ENCODE measurements at places on chromosomes 1 and 21.
A peak's percentile ranks its signal among the peaks of the same experiment; 100 is the strongest.

GRCh38 chr1:182446033-182446669 lies 3.8 kb upstream of the RGSL1 start:
- no peak for DNase-seq

DNA sequence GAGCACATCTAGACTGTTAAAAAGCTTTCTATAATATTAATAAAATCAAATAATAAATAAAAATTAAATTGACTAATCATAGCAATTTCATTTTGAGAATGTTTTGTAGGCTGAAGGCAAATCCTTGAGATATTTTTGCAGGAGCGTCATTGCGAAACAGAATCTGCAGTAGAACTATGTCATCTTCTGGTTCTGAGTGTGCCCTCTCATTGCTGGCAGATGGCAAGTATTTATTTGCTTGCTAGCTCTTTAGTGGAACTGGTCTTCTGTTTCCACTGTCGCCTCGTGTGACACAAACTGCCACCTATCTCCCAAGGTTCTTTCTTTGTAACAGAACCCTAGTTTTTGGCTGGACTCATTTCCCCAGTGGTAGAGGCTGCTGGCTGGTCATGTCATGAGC lies 19.0 kb upstream of the IRF2BP2 start:
- no peak for DNase-seq

GRCh38 chr21:28074676-28075075 lies 918.0 kb downstream of the LTN1 start:
- no peak for DNase-seq

DNA sequence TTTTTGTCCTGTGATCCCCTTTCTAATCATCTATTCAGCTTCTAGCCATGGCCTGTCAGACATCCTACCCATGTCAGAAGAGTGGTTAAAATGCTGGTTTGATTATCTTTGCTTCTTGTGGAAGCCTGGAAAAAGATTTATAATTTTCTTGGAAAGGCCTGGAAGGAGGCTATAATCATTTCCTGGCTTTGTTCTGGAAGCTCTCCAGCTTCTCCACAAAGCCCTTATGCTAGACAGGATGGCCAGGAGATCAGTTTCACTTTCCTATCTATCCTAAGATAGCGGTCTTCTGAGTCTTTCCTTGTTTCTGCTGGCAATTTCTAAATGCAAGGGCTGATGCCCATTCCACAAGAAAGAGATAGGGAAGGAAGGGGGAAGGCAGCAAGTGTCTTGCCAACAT lies 90.9 kb upstream of the SLC44A3 start:
- DNase-seq, result no peak

- no peak for DNase-seq
Measured at GRCh38 chr1:23756676-23757075, 13.4 kb downstream of the ELOA start.

GRCh38 chr1:48254254-48254653 lies 31.7 kb downstream of the SLC5A9 start:
- no peak for DNase-seq

DNA sequence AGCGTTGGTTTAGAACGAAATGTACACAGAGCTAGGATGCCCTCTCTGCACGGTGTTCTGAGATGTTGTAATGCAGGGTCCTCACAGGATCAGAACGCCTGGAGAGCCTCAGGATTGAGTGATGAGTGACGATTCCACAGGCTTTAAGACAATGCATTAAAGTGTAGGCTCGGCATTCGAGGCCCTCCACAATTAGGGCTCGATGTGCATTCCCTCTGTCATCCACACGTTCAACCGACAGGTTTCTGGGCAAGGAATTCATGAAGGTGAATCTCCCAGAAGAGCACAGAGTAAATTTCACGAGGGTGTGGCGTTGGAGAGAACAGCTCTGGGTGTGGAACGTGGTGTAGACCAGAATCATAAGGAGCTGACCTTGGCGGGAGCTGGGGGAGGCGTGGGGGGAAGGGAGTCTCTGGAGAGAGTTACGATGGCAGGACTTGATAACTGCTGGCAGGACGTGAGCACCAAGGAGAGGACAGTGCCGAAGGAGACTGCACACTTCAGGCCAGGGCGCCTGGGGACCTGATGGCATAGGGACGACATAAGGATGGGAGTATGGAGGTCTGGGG lies 51.0 kb upstream of the EFHD2 start:
- no peak for DNase-seq

DNA sequence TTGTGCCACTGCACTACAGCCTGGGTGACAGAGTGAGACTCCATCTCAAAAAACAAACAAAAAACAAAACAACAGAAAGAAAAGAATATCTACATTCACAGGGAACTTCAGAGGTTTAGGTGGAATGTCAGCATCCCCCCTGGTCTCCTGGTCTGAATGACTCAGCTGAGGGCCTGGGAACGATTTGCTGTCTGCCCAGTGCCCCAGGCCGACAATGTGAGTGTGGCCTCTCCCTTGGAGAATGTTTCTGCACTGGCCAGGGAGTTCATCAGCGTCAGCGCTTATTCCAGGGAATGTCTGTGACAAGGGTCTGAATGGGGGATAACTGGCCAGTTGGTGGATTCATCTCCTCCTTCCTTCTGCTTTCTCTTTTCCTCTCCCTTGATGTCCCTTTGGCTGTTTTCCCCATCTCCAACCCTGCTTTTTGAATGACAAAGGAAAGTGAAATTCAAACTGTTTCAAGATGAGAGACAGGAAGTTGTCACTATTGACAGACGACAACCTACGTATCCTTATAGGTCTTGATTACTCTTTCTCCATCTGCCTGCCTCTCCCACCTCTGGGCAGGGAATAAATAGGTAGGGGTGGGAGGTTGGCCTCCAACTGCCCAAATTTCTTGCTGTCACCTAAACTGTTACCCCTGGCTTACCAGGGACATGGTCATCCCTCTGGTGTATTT lies 213.1 kb downstream of the HHAT start:
- no peak for DNase-seq

- DNase-seq, result no peak
Measured at GRCh38 chr21:42350927-42351426, at the start of gene TFF2. TSS of gene TFF2 (minus strand) at chr21:42350994. CDS start at chr21:42350957, 37 bp downstream.

DNA sequence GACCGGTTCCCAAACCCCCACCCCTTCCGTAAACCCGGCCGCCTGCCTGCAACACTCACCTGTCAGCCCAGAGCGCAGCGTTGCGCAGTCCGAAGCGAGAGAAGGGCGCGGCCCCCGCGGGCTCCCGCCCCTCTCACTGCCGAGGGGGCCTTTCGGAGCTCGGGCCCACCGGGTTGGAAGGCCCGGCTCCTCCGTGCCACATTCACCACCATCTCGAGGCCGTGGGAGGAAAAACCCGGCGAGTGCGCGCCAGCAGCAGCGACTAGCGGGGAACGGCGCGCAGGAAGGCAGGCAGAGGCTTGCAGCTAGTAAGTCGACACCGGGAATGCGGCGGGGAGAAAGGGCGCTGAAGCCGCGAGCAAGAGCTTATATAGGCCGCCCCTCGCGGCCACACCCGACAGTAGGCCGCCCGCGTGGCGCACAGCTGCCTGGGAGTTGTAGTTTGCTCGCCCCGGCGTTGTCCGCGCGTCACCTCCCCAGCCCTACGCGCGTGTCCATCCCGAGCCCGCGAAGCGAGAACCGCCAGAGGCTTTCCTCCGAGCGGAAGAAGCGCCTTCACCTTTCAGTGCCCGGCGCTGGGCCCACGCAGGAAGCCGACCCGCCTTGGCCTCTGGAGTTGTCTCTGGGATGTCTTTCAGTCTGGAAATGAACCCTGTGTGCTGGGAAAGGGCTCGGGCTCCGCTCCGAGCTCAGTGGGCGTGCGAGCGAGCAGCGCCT lies 10.4 kb upstream of the RAB42 start:
- DNase-seq, result peak; percentile 86

GRCh38 chr1:223508796-223509195 lies 115.6 kb downstream of the CCDC185 start:
- no peak for DNase-seq

DNA sequence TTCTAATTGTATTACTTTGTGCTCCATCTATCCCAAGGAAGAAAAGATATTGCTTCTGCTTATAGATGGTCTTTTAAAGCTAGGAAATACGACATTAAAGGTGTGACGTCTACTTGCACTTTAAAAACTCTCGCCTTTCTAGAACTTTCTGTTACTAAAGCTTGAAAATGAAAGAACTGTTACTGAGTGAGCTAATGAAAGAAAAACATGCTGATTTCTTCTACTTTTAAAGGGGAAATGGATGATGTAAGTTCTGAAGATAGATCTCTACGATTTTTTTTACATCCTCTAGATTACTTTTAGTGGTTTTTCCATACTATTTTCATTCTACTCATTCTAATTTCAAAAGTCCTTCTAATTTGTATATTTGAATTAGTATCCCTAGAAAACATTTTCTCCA lies 387.5 kb downstream of the USP25 start:
- DNase-seq, result no peak

- DNase-seq, result no peak
Measured at GRCh38 chr1:24181619-24182018, 5.5 kb downstream of the IFNLR1 start.

DNA sequence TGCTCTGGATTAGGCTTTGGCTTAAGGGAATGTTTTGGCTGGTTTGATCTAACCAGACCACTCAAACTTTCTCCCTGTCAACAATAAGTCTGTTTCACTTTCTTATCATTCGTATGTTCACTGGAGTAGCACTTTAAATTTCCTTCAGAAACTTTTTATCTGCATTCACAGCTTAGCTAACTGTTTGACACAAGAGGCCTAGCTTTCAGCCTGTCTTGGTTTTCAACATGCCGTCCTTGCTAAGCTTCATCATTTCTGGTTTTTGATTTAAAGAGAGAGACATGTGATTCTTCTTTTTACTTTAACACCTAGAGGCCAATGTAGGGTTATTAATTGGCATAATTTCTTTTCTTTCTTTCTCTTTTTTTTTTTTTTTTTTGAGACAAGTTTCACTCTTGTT lies 14.9 kb upstream of the CYB5R1 start:
- DNase-seq, result no peak

- DNase-seq, result no peak
Measured at GRCh38 chr21:44059710-44060109, 47.5 kb upstream of the PWP2 start.

DNA sequence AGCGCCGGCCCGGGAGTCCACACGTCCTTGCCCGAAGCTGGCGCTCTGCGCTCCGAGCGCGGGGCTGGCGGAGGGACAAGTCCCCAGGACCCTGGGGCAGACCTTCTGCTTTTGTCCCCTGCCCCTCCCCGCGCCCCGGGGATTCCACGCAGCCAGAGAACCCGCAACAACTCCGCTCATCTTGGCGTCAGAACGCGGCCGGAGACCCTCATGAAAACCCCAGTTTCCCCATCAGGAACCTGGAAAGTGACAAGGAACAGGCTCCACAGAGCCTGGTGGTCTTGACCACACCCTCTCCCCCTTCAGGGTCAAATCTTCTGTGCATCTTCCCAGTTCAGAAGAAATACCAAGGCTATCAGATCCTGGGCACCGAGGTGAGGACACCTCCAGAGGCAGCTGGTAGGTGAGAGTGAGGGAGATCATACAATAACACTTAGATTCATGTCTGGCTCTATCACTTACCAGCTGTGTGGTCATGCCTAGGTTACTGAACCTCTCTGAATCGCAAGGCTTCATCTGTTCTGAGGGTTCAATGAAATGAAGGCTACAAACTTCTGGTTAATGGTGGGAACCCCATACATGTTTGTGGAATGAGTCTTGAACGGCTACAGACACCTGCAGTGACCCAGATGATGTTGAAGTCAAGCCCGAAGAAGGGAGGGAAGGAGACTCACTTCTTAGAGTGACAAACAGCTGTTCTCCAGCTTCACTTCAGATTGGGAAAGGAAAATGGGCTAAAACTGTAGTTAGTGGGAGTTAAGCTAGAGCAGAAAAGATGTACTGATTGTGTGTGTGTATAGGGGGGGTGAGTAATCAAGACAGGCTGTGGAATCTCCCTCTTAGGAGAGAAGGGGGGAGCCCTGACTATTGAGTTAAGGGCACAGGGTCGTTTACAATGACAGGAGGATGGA lies 555 bp upstream of the RSPO1 start:
- no peak for DNase-seq

GRCh38 chr21:32007456-32007855 lies 134.6 kb downstream of the HUNK start:
- no peak for DNase-seq

GRCh38 chr1:230985711-230986110 lies 6.8 kb downstream of the ARV1 start:
- no peak for DNase-seq

DNA sequence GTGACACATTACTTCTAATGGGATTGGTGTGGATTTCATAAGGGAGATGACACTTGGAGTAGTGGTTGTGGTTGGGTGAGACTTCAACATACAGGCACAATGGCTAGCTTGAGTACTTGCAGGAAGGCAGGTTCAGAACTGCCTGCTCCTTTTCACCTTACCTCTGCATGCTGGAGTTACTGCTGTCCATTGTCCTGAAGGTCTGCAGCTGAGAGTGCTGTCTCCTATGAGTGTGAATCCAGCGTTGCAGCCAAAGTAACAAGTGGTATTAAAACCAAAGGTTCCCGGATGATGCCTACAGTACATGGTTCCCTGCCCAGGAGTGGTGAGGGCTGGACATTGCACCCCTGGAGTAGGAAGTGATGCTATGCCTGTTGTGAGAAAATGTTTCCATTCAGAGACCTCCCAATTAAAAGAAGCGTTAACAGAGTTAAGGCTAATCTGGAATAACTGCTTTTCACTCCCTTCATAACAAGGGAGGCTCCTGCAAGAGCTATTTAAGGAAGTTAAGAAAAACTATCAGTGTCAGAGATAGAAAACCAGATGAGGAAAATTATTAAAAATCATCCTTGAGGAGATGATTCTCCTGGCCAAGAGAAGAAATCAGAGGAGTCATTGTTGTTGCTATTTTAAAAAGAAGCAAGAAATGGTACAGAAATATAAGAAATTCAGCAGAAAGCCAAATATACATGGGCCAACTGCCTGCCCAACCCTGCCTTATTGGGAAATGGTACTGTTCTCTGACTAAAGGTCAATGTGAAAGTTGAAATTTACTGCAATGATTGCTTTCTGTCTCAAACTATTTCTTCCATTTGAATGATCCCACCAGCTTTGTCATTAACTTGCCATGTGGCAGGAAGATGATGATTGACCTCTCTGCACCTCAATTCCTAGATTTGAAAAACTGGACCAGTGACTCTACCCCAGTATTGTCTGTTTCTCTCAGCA lies 9.8 kb upstream of the F5 start:
- no peak for DNase-seq

DNA sequence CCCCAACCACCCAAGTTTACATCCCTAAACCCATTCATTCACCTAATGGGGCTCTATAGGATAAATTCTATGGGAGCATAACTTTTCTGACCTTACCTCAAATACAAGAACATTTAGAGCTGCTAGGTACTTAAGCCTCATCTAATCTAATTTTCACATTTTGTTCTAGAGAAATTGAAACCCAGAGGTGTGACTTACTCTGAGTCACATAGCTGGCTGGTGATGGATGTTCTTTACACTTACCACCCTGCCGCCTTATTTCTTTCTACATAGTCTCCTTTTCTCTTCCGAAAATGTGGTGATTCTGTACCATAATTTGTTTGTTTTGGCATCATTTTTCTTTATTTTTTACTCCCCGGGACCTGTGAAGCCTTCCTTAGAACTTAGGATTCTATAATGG lies 20.3 kb downstream of the TIPRL start:
- DNase-seq, result no peak

GRCh38 chr21:37986000-37986399 lies 69.7 kb upstream of the KCNJ6 start:
- no peak for DNase-seq

- no peak for DNase-seq
Measured at GRCh38 chr1:82586473-82586872, 785.7 kb downstream of the ADGRL2 start.

Data from stimulated activated CD8-positive, alpha-beta memory T cell treated with anti-CD3 and anti-CD28 coated beads, Interleukin-4, amount 100 ng/mL, for 4 hours (primary cell).